Activated CD4-positive, alpha-beta T cell treated with anti-CD3 and anti-CD28 coated beads, Interleukin-2, amount 10 ng/mL, durations not matched to agents 7 days and 5 days (primary cell): ENCODE measurements at places on chromosomes 1 and 21. TPM values are rescaled to one million over a fixed set of nuclear protein-coding genes. Genes with fewer than 3 reads are reported as not detected.

DNA sequence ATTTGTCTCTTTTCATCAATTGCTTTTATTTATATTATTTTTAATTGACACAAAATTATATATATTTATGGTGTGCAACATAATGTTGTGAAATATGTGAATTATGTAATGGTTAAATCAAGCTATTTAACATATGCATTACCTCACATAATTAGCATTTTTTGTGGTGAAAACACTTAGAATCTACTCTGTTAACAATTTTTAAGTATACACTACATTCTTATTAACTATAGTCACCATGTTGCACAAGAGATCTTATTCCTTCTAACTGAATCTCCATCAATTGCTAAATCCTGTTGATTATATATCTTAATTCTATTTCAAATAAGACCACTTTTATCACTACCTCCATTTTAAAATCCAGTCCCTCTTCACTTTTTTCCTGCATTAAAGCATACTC lies 42.5 kb downstream of the PLPPR5 start:
- DNase-seq, result no peak

TDRD10 gene
- total RNA-seq, result not detected

DNA sequence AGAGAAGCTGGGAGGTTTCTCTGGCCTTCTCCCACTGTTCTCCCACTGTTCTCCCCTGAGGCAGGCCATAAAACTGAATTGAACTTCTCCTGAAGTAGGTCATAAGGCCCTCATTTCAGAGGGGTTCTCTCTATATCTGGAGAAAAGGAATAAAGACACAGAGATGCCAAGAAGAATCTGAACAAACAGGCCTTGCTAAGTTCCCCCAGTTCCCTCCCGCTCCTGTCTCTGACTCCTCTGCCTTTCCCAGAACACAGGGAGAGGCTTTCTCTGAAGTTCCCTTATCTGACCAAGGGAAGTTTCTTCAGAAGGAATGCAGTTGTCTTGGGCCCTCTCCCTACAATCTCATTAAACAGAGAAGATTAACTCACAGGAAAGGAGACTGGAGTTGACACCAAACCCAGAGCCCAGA lies 83.4 kb downstream of the SLC16A1 start:
- DNase-seq, result no peak

- no peak for DNase-seq
These were observed 31.5 kb downstream of the HLCS start for GRCh38 chr21:36934864-36935420.

SPTA1 gene
- total RNA-seq, result not detected

DNA sequence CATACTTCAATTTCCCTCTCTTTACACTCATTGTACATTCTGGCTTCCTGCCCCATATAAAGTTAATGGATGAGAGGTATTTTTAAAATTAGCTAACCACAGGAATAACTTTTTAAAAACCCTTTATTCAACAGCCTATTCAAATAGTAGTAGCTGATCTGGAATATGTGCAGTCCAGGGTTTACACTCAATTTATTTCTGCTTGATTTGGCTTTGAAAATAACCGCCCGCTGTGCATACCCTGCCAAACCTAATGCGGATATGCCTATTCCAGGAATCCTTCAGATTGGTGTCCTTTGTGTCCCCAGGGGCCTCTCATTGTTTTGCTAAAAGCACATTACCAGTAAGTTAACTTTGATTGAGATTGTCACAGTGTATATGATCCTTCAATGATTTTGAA lies 1686.2 kb downstream of the PLA2G4A start:
- no peak for DNase-seq

TMPRSS2 gene
- not detected for total RNA-seq

DNA sequence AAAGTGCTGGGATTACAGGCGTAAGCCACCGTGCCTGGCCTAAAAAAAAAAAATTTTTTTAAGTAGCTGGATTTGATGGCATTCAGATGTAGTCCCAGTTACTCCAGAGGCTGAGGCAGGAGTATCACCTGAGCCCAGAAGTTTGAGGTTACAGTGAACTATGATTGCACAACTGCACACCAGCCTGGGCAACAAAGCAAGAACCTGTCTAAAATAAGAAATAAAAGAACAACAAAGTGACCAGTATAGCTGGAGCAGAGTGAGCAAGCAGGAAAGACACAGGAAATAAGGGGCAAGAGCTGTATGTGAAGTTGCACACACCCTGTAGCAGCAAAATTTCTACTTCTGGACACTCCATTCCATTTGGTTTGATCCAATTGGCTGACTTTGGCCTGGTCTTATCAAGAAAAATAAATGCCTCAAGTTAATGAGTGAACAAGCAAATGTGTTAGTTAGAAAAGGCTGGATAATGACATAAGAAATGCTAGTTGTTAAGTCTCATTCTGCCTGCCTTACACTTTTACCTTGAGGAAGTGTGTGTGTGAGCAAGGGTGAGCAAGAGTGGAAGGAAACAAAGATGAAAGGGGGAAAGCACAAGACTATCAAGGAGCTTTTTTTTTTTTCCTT lies 7.9 kb downstream of the ATP5IF1 start:
- DNase-seq, result no peak

- DNase-seq, result no peak
These were observed 118.5 kb downstream of the UCHL5 start for GRCh38 chr1:192940658-192941057.

DSCAM gene
- not detected for total RNA-seq

- DNase-seq, result no peak
These were observed 3.2 kb upstream of the KIAA0040 start for GRCh38 chr1:175195798-175196197.

- DNase-seq, result no peak
These were observed 3.0 kb downstream of the IL22RA1 start for GRCh38 chr1:24139841-24140425.

LRRIQ3 gene
- 1.3 TPM for total RNA-seq

DNA sequence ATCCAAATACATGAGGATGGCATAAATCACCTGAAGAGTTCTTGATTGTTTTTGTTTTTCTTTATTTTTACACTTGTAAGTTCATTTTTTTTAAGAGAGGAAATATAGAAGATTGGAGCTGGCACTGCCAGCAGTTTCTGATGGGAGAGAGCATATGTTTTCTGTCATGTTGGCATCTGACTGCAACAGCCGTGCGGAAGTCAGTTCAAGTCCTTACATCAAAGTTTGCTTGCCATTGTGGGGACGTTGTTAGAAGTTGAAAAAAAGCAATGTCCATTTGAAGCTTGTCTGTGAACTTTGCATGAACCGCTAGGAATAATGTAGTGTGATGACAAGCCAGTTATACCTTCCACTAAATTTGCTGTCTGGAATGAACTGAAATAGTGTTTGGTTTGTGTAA lies 126.5 kb upstream of the USH2A start:
- no peak for DNase-seq

CLCNKB gene
- not detected for total RNA-seq

GRCh38 chr1:97464305-97464704 lies 456.5 kb downstream of the DPYD start:
- DNase-seq, result no peak

- no peak for DNase-seq
These were observed 213.3 kb downstream of the TRABD2B start for GRCh38 chr1:47783638-47784496.

PRRX1 gene
- not detected for total RNA-seq

GRCh38 chr1:217133092-217133491 lies 409.9 kb upstream of the ESRRG start:
- DNase-seq, result no peak

- no peak for DNase-seq
These were observed 11.2 kb downstream of the S100A10 start for GRCh38 chr1:151982300-151983005.

HTR6 gene
- total RNA-seq, result not detected

DIP2A gene
- 57.6 TPM for total RNA-seq

DENND2C gene
- 0.15 TPM for total RNA-seq
